ENCODE measurements at places on chromosomes 7 and 10.

GRCh38 chr7:74218343-74218698 is 8.5 kb downstream of the LAT2 start:
- DNase-seq, result no peak

DNA sequence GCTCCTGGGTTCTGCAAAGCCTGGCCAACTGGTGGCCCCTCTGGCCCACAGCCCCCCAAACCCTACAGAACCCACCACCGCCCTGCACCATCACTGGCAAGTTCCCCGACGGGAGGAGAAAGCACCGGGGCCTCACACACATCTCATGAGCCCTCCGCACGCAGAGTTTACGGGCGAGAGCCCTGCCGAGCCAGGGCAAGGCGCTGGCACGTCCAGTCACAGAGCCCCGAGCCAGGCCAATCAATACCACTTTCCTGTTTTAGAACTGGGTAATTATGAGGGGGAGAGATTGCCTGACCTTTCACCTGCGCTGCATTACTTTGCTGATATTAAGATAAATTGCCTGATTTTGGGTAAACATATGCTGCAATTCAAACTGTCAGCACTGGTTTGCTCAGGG is 113.3 kb downstream of the EBF3 start:
- no peak for DNase-seq

DNA sequence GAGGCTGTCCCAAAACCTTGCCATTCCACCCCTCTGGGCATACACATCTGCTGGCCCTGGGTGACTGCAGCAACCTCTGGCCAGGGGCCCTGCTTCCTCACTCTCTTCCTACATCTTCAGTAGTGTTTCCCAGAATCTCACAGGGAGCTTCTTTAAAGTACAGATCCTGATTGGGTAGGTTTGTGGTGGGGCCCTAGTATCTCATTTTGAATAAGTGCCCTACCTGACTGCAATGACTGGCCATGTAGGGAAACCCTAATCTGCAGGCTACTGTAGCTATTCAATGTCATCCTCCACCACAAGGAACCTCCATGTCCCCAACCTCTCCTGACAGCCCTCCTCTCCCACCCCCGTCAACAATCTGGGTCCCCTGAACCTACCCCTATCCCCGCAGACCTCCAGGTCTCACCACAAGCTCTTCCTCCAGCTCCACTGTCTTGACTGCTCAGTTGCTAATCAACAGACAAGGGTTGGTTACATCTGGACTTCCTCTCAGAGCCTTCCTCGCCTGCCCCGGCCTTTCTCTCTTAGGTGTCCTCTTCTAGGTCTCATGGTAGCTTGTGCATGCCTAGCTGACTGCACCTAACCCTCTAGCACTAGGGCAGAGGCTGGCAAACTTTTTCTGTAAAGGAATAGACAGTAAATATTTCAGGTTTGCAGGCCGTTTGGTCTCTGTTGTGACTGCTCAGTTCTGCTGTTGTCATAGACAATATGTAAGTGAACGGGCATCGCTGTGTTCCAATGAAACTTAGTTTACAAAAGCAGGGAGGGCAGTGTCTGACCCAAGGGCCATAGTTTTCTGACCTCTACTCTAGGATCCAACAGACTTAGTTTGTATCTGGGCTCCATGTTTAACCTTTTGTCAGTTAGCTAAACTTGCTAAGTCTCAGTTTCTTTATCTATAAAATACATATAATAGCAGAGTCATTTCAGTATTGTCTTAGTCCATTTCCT is 121.1 kb downstream of the AOAH start:
- no peak for DNase-seq

DNA sequence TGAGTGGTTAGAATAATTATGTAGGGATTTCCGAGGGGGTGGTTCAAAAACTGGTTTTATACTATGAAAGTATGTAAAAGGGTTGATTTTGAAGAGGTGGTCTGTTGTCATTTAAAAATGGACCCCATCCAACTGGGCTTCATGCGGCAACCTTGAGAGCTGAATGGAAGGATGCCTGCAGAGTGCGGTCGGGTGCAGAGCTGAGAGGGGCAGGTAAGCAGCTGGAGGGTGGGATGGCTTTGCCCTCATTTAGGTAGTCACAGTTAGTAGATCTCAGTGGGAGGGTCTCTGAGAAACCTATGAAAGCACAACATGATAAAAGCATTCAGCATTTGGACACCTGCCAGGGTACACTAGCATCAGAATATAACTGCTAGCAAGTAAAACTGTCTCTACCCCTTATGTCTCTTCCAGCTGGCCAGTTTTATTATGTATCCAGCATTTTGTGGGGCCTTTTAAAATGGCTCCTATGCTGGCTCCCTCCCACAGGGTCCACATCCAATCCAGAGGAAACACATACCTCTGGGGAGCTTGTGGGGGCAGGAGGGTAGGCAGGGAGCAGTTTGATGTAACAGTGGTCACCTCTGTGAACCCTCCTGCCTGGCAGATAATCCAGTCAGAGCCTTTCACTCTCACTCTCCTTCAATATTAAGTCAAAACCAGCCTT is 75.9 kb upstream of the MAGI2 start:
- no peak for DNase-seq

GRCh38 chr10:103854686-103855391 is 537 bp downstream of the SH3PXD2A start:
- no peak for DNase-seq

DNA sequence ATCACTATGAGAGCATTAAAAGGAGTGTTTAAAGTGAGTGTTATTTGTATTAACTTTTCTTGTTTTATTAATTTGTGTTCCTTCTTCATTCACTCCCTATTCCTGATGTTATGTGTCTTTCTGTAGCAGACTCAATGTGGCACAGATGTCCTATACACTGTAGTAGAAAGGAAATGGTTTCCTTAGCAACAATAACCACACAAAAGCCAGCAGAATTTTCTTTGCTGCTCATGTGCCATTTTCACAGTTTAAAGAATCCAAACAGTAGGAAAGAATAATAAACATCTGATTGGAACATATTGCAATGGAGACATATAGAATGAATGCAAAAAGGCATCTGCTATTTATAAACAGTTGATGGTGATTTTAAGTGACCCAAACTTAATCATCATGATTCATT is 763.6 kb downstream of the PHTF2 start:
- DNase-seq, result no peak

GRCh38 chr10:110629680-110630191 is 14.4 kb upstream of the RBM20 start:
- DNase-seq, result peak; percentile 35

DNA sequence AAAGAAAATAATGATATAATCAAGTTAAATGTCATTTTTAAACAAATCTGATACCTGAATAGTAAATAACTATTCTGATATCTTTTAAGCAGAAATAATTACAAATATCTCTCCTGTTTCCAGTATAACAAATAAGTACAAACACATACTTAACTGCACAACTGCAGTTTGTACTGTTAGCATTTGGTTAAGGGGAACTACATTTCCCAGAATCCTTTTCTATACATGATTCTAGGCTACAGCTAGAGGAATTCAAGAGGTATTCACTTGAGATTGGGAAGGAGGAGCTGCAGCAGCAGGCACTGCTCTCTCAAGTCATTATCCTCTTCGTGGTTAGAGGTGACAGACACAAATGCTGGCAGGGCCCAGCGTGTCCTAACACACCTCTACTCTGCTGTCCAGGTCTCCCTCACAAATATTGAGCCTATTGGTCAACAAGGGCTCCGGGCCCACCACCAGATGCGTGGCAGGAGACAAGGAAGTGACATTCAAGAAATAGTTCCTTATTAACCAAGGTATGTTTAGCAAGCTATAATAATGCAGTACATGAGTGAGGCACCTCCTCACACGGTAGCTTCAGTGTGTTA is 255.1 kb upstream of the MKLN1 start:
- no peak for DNase-seq

DNA sequence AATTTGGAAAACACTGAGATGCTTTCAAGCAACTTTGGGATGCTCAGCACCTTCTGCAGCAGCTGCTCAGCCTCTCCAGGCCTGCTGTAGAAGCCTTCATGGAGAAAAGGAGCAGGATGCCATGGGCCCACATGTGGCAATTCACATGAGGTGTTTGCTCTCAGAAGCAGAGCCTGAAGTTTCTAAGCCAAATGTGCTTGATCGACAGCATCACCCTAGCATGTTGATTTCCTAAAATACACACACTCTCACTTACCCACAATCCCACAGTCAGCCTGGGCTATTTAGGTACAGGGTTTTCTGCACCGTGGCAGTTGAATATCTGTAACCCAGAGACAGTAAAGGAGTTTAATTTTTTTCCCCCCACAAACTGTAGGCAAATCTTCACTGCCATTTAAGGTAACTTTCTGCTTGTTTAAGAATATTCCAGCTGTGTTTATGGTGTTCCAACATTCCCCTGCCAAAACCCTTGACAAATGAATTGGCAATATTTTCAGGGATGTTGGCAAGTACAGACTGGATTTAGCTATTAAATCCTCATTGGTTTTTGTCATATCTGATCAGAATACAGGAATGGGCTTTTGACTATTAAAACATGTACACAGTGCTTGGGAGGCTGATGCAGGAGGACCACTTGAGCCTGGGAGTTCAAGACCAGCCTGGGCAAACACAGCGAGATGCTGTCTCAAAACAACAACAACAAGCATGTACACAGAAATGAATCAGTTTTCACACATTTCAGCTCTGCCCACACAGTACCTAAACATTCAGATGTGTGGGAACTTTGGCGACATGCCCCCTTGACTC is 244.2 kb downstream of the CELF2 start:
- DNase-seq, result no peak

DNA sequence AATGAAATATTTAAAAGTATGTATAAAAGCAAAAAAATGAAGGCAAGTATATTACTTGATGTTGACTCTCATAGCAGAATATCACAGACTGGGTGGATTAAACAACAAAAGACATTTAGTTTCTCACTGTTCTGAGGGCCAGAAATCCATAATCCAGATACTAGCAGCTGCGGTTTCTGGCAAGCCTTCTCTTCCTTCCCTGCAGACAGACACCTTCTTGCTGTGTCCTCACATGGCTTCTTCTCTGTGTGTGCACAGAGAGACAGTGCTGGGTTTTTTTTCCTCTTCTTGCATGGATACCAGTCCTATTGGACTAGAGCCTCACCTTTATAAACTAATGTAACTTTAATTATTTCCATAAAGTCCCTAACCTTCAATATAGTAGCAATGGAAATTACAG is 127.9 kb upstream of the AKR1E2 start:
- DNase-seq, result no peak

- DNase-seq, result no peak
These were observed 15.0 kb downstream of the INSIG1 start for GRCh38 chr7:155312633-155313032.

GRCh38 chr10:102429468-102429867 is 2.9 kb downstream of the CUEDC2 start:
- no peak for DNase-seq
